NCI-H1105 (cell line): ENCODE measurements at places on chromosomes 13 and 19.
A peak's percentile ranks its signal among the peaks of the same experiment; 100 is the strongest.

DNA sequence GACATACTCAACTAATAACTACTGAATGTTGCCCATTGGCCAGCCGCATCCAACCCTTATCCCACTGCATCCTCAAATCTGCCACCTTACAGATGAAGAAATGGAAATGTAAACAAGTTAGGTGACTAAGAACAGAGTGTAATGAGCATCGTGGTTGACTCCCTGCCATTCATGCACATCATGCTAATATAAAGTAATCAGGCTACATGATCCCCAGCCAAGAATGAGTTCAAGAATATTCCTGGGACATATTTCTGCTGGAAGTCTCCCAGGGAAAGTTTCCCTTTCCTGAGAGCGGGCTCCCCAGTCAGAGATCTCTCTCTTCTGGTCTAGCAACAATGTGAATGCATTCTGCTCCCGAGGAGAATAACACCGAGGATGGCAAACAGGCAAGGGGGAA, 55.9 kb upstream of the SERP2 start:
- no peak for DNase-seq

- no peak for DNase-seq
Measured at GRCh38 chr13:100029933-100030332, 48.3 kb downstream of the ZIC2 start.

DNA sequence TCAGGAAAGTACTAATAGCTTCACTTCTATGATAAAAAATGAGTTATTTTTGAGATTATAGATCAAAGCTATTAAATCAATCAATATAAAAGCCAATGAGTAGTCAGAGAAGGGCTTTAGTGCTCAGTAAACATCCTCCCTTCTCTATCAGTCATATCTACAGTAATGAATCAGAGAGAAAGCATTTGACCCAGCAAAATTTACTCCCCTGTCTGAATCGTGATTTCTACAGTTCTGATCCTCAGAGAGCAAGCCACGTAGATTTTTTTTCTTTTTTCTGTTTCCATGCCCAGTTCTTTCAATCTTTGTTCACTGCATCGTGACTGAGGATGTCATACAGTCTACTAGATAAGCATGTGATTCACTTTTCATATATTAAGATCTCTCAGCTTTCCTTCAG, 16.2 kb upstream of the MBNL2 start:
- no peak for DNase-seq

- no peak for DNase-seq
Measured at GRCh38 chr19:21127001-21127400, 14.8 kb upstream of the ZNF431 start.

- no peak for DNase-seq
Measured at GRCh38 chr19:10551698-10552301, 8.1 kb downstream of the ATG4D start.

DNA sequence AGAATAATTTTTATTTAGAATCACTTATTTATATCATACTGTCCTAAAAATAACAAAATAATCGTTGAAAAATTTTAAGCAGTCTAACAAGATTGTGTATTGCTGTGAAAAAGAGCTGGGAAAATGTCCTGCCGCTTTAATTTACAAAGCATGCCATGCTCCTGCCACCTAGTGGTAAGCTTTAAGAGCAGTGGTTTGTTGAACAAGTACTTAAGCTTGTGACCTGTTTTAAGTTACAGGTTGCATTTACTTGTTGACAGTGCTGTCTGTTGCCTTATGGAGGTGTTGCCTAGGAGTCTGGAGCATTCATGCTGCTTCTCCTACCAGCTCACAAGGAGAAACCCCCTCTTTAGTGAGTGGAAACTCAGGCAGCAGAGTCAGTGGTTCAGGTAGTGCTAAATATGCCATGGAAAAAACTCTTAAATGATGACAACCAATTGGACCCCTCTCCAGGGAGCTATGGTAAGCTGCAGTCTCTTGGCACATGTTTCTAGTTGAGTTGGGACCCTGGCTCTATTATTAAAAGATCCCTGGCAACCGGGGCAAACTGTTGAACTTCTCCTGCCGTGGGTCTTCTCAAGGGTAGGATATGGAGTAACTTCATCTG, 68.4 kb downstream of the SPATA13 start:
- peak; percentile 30 for DNase-seq

DNA sequence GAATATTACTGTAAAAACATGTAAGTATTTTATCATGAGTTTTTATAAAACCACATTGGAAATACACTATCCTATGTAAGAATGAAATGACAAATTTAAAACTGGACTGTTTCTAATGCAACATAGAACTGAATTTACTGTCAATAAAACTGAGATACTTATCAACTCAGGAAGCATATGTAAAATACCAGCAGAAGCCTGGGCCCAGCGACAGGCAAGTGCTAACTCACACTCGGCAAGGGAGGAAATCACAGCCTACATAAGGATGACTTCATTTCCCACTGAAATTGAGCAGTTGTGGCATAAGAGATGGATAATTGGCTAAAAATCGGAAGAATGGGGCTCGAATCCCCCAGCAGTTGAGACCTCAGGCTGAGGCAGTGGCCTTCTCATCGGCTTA, 12.1 kb downstream of the PROZ start:
- no peak for DNase-seq

DNA sequence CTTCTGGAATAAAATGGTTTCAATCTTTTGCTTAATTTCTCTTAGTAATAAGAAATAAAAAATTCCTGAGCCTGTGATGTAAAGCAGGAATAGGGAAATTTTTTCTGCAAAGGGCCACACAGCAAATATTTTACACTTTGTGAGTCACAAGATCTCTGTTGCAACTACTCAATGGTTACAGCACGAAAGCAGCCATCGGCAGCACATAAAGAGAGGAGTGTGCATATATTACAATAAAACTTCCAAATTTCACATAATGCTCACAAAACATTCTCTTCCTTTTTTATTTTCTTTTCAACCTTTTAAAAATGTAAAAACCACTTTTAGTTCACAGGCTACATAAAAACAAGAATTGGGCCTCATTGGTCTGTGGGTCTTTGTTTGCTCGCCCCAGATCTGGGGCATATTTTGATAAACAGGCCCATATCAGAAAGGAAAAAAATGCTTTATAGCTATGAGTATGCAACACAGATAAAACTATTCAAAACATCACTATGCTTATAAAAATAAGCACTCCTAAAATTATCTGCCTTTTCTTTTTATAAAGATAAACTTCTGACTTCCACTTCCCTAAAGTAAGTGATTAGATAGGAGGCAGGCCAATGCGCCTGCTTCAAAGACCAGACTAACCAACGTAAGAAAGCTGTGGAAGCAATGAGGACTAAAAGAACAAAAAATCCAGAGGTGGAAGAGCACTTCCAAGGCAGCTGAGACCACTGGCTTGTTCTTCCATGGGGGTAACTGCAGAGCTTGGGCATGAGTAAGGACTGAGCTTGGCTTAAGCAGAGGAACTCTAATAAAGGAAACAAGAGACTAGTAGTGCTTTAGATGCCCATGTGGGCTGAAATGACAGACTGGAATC, 26.5 kb downstream of the MYCBP2 start:
- no peak for DNase-seq

GRCh38 chr13:91292630-91293221, 54.8 kb upstream of the MIR17HG start:
- DNase-seq, result no peak

GRCh38 chr13:94776956-94777355, 64.6 kb upstream of the SOX21 start:
- no peak for DNase-seq
